Liver (tissue), 10 donors: ENCODE measurements at places on chromosomes 16 and 17. TPM values are rescaled to one million over a fixed set of nuclear protein-coding genes. Genes with fewer than 3 reads are reported as not detected.
A peak's percentile ranks its signal among the peaks of the same experiment; 100 is the strongest.

TMC8 gene
- 2.2 TPM for polyA plus RNA-seq

MYH1 gene
- not detected for polyA plus RNA-seq

SKAP1 gene
- polyA plus RNA-seq: 15.4 TPM

NT5C3B gene
- 25.1 TPM for polyA plus RNA-seq

RND2 gene
- polyA plus RNA-seq: 2.4 TPM

NSMCE1 gene
- 39.0 TPM for polyA plus RNA-seq

DPEP3 gene
- 0.22 TPM for polyA plus RNA-seq

CRHR1 gene
- not detected for polyA plus RNA-seq

HLF gene
- polyA plus RNA-seq: 23.5 TPM

FAHD1 gene
- 50.9 TPM for polyA plus RNA-seq

PRPSAP2 gene
- 10.2 TPM for polyA plus RNA-seq

GRCh38 chr16:68902003-68902968 lies 59.0 kb downstream of the TANGO6 start:
- peaks cover 42% of the 10 kb centered on the region for H3K4me1 ChIP-seq
- DNase-seq: no peak
- H3K4me3 ChIP-seq: no peak overlapping the region
- peak overlapping the region; percentile 73 for H3K27ac ChIP-seq

- H3K36me3 ChIP-seq: no peaks in the 10 kb centered on the region
- H3K27me3 ChIP-seq: no peaks in the 10 kb centered on the region
- no peak for DNase-seq
- no peak overlapping the region for H3K4me3 ChIP-seq
- no peaks in the 10 kb centered on the region for H3K4me1 ChIP-seq
- no peak overlapping the region for H3K27ac ChIP-seq
Measured at GRCh38 chr16:80058214-80058613, 457.7 kb upstream of the MAF start.

- H3K36me3 ChIP-seq: no peaks in the 10 kb centered on the region
- H3K4me1 ChIP-seq: peaks cover 29% of the 10 kb centered on the region
- H3K27me3 ChIP-seq: no peaks in the 10 kb centered on the region
- H3K4me3 ChIP-seq: no peak overlapping the region
Measured at GRCh38 chr17:58391302-58391984, 25.9 kb downstream of the RNF43 start.

DNA sequence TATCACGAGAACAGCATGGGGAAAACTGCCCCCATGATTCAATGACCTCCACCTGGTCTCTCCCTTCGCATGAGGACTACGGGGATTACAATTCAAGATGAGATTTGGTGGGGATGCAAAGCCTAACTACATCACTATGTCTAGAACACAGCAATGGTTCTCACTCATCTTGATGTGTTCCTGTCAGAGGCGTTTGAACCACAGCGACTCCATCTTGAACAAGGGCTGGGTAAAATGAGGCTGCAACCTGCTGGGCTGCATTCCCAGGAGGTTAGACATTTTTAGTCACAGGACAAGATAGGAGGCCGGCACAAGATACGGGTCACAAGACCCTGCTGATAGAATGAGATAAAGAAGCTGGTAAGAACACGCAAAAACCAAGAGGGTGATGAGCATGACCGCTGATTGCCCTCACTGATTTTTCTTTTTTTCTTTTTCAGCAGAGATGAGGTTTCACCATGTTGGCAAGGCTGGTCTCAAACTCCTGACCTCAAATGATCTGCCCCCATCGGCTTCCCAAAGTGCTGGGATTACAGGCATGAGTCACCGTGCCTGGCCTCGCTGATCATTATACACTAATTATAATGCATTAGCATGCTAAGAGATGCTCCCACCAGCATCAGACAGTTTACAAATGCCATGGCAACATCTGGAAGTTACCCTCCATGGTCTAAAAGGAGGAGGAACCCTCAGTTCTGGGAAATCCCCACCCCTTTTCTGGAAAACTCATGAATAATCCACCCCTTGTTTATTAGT lies 3.0 kb upstream of the PPY start:
- H3K36me3 ChIP-seq: no peaks in the 10 kb centered on the region
- H3K4me1 ChIP-seq: no peaks in the 10 kb centered on the region
- no peaks in the 10 kb centered on the region for H3K27me3 ChIP-seq
- no peak for DNase-seq
- no peak overlapping the region for H3K27ac ChIP-seq

DNA sequence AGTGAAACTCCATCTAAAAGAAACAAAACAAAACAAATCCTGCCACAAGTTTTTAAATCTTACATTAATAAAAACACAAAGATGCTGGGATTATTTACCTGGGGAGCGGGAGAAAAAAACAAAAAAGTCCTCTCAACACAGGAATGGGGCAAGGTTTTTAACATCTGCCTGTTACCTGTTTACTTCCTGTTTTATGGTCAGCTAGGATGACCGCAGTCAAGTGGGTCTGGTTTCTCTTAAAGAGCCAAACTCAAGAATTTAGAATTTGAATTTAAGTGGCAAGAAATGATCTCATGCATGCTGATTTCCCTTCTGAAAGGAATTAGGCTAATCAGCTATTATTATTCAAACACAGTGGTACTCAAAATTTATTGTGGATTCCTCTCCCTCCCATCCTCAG lies 39.7 kb upstream of the TBC1D3K start:
- DNase-seq: no peak
- no peak overlapping the region for H3K4me3 ChIP-seq
- no peaks in the 10 kb centered on the region for H3K36me3 ChIP-seq
- no peaks in the 10 kb centered on the region for H3K27me3 ChIP-seq

DNA sequence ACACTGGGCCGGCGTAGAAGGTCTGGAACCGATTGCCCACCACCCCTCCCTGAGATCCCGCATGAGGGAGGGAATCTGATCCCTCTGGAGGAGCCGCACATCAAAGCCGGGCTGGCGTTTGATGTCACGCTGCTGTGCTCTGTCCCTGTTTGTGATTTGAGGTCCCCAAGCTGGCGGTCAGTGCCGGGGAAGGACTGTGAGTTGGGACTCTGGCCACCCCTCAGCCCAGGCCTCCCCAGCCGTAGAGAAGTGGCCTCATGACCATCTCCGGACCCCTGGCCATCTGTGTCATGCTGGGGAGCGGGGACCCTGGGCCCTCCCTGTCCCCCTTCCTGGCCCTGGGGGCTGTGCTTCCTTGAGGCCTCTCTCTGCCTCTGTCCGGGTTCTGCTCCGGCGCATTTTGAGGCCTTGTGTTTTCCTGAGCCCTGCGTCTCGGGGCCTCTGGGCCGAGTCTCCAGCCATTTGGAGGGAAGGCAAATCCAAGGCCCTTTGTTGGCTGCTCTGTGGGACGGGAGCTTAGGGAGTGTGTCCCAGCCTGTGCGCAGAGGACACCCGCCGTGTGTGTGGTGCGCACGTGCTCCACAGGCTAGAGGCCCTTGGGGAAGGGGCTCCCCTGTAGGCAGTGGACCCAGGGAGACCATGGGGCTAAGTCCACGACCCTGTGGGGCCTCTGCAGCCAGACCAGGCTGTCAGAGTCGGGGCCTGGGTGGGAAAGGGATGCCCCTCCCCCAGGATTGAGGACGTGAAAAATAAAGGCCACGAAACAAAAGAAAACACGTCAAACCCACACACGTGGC lies 15.1 kb downstream of the ASPSCR1 start:
- H3K27me3 ChIP-seq: no peaks in the 10 kb centered on the region
- H3K4me3 ChIP-seq: no peak overlapping the region
- peaks cover 2% of the 10 kb centered on the region for H3K36me3 ChIP-seq
- H3K4me1 ChIP-seq: peaks cover 13% of the 10 kb centered on the region

GRCh38 chr16:24855678-24856077 lies 9.9 kb downstream of the SLC5A11 start:
- H3K36me3 ChIP-seq: no peaks in the 10 kb centered on the region
- no peaks in the 10 kb centered on the region for H3K4me1 ChIP-seq
- no peaks in the 10 kb centered on the region for H3K27me3 ChIP-seq
- DNase-seq: no peak
- H3K4me3 ChIP-seq: no peak overlapping the region

DNA sequence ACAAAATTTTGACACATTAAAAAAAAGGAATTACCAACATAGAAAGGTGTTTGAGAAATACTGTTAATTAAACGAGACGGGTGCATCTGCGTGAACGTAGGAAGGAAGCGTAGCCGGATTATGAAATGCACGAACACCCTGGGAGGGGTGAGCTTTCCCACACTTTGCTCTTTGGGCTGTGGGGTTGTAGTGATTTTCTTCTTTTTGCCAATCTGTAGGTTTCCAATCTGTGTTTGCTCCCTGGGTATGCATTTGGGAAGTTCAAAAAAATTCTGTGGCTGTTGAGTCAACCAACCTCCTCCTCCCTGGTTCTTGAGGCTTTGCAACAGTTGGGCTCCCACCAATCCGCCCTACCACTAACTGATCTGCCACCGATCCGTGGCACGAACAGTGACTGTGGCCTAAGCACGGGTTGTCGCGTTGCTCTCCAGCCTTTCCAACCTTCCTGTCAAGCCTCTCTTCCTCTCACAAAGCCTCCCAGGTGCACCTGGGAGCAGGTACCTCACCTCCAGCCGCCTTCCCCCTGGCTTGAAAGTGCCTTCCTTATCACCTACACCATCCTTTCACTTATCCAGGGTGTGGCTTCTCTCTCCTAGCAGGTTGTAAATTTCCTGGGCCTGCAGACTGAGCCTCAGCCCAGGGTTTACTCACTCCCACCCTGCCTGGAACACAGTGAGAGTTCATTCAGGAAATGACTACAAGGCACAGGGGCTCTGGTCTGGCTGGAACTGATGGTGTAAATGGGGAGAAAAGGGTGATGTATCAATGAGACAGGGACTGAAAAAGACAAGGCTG lies 16.6 kb downstream of the RTN4RL1 start:
- no peak overlapping the region for H3K27ac ChIP-seq
- DNase-seq: no peak
- H3K4me3 ChIP-seq: no peak overlapping the region
- no peaks in the 10 kb centered on the region for H3K27me3 ChIP-seq
- no peaks in the 10 kb centered on the region for H3K36me3 ChIP-seq

- no peaks in the 10 kb centered on the region for H3K27me3 ChIP-seq
- H3K4me3 ChIP-seq: no peak overlapping the region
- DNase-seq: no peak
- H3K36me3 ChIP-seq: no peaks in the 10 kb centered on the region
- no peaks in the 10 kb centered on the region for H3K4me1 ChIP-seq
Measured at GRCh38 chr17:81449351-81449750, 54.1 kb downstream of the BAHCC1 start.

DNA sequence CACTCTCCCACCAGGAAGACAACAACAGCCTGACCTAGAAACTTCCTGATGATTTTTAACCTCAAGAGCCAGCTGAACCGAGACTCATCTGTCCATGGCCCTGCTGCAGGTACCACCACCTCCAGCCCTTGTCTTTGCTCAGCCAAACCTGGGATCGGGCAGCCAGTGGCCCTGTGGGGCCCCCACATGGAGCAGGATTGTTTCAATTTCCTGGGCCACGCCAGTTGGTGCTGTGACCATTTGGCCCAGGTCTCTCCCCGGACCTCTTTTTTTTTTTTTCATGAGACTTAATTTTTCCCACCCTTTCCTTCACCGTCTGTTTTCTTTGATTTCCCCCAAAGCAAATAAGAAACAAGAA lies 8.3 kb upstream of the HOXB2 start:
- no peak overlapping the region for H3K4me3 ChIP-seq
- no peaks in the 10 kb centered on the region for H3K4me1 ChIP-seq
- H3K27ac ChIP-seq: peak overlapping the region; percentile 19

- H3K27ac ChIP-seq: no peak overlapping the region
- no peak for DNase-seq
- H3K27me3 ChIP-seq: no peaks in the 10 kb centered on the region
- H3K4me1 ChIP-seq: no peaks in the 10 kb centered on the region
Measured at GRCh38 chr16:83793179-83793578, 14.6 kb upstream of the HSBP1 start.

DNA sequence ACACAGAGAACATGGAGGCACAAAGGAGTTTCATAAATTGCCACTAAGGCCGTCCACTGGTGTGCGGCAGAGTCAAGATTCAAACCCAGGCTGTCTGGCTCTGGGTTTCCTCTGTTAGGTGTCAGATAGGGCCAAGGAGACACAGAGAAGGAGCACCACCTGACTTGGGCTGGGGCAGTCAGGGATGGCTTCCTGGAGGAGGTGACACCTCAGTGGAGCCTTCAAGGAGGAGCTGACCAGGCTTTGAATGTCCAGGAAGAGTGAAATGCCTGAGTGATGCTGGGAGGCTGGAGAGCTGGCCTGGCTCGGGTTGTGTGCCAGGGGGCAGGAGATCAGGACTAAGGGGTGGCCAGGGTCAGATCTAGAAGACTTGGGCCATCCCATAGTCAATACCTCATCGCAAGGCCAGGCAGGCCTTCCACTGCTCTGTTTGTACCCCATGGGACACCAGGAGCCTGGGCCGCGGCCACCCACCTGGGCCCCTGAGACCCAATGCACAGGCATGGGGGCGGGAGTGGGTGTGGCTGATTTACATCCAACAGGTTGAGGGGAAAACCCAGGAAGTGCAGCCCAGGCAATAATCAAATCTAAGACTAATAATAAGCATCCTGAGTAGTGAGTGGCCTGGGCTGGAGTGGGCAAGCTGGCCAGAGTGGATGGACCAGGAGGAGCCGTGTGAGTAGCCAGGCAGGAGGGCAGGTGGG lies 73.7 kb downstream of the USP22 start:
- no peaks in the 10 kb centered on the region for H3K27me3 ChIP-seq
- H3K4me1 ChIP-seq: no peaks in the 10 kb centered on the region
- no peak overlapping the region for H3K27ac ChIP-seq
- no peaks in the 10 kb centered on the region for H3K36me3 ChIP-seq
- H3K4me3 ChIP-seq: no peak overlapping the region

GRCh38 chr17:28570716-28571360 lies 486 bp downstream of the PIGS start:
- H3K36me3 ChIP-seq: peaks cover 4% of the 10 kb centered on the region
- DNase-seq: peak; percentile 59
- H3K27ac ChIP-seq: peak overlapping the region; percentile 89
- H3K27me3 ChIP-seq: no peaks in the 10 kb centered on the region
- H3K4me3 ChIP-seq: peak overlapping the region; percentile 99

- H3K27me3 ChIP-seq: no peaks in the 10 kb centered on the region
- no peak overlapping the region for H3K4me3 ChIP-seq
- DNase-seq: no peak
- H3K36me3 ChIP-seq: no peaks in the 10 kb centered on the region
Measured at GRCh38 chr16:24853169-24853824, 7.5 kb downstream of the SLC5A11 start.

- no peaks in the 10 kb centered on the region for H3K36me3 ChIP-seq
- no peak overlapping the region for H3K4me3 ChIP-seq
- H3K27ac ChIP-seq: no peak overlapping the region
Measured at GRCh38 chr17:67369676-67370075, 3.3 kb upstream of the PSMD12 start.

GRCh38 chr16:55834049-55834448 lies 1.2 kb upstream of the CES1 start:
- peak overlapping the region; percentile 92 for H3K27ac ChIP-seq
- no peak for DNase-seq
- H3K4me3 ChIP-seq: no peak overlapping the region
- H3K4me1 ChIP-seq: peaks cover 26% of the 10 kb centered on the region
- no peaks in the 10 kb centered on the region for H3K36me3 ChIP-seq
- no peaks in the 10 kb centered on the region for H3K27me3 ChIP-seq
